CD4-positive, alpha-beta memory T cell (primary cell): ENCODE measurements at places on chromosomes 4 and X. TPM values are rescaled to one million over a fixed set of nuclear protein-coding genes. Genes with fewer than 3 reads are reported as not detected.

DNA sequence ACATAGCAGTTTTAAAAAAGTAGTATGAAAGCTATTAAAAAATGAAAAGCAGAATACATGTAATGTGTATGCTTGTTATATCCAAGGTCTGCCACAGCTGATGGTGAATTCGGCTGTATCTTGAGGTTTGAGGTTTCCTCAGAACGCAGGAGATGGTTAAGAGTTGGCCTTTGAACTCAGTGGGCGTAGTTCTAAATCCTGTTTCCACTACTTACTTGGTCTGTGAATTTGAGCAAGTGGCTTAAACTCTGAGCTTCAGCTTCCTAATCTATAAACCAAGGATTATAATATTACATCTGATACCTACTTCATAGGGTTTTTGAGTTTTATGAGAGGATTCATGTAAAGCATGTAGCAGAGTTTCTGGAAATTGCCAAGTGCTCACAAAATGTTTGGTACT is 125.2 kb downstream of the STIM2 start:
- DNase-seq, result peak; percentile 60

DNA sequence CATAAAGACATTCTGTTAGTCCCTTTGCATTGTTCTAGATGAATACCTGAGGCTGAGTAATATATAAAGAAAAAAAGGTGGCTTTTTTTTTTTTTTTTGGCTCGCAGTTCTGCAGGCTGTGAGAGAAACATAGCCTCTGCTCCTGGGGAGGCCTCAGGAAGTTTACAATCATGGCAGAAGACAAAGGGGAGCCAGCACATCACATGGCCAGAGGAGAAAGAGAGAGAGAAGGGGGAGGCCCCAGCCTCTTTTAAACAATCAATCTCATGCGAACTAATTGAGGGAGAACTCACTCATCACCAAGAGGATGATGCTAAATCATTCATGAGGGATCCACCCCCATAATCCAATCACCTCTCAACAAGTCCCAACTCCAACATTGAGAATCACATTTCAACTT is 364.0 kb upstream of the EPHA5 start:
- DNase-seq, result no peak

Gene PLS3
- polyA plus RNA-seq, result not detected

Gene ALPK1
- 3.9 TPM for polyA plus RNA-seq

DNA sequence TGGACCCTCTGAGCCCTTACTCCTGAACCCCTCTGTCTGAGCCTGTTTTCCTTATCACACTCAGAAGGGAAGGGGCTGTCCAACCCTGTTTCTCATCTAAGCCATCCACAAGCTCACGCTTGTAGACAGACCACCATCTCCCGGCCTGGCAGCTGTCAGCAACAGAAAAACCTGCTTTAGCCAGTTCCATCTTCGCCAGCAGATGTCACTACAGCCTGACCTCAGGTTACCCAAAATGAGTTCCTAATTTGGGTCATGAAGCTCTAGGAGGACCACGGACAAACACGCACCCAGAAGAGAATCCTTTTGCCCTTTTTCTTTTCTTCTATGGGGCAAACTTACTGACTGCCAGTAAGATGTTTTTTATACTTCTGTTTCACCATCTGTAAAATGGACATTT is 445.4 kb downstream of the BCOR start:
- peak; percentile 3 for DNase-seq

- no peak for DNase-seq
Observed at GRCh38 chr4:173883821-173884220, 353.8 kb upstream of the HAND2 start.

GRCh38 chr4:74304095-74304625 is 4.1 kb upstream of the EPGN start:
- no peak for DNase-seq

- no peak for DNase-seq
Observed at GRCh38 chr4:145170223-145170622, 10.2 kb downstream of the OTUD4 start.

Gene TREX2
- 0.63 TPM for polyA plus RNA-seq

Gene CACNA1F
- polyA plus RNA-seq, result 0.03 TPM

DNA sequence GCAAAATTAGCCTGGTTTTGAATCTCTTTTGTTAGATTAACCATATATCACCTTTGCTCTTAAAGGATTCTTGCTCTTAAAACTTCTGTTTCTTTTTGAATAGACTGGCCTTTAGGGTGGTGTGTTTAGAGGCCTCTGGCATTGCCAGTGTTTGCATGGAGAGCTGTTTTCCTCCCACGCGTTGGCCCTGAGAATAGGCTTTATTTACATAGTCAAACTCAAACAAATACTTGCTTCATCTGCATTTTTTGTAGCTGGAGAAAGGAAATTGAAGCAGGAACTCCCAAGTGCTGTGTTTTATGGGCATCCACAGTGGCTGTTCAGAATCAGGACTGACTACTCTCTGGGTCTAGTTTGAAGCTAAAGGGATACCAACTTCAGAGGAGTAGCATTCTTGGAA is 2.7 kb downstream of the SHROOM2 start:
- DNase-seq, result no peak

GRCh38 chr4:766152-766515 is 59.8 kb downstream of the CPLX1 start:
- no peak for DNase-seq

DNA sequence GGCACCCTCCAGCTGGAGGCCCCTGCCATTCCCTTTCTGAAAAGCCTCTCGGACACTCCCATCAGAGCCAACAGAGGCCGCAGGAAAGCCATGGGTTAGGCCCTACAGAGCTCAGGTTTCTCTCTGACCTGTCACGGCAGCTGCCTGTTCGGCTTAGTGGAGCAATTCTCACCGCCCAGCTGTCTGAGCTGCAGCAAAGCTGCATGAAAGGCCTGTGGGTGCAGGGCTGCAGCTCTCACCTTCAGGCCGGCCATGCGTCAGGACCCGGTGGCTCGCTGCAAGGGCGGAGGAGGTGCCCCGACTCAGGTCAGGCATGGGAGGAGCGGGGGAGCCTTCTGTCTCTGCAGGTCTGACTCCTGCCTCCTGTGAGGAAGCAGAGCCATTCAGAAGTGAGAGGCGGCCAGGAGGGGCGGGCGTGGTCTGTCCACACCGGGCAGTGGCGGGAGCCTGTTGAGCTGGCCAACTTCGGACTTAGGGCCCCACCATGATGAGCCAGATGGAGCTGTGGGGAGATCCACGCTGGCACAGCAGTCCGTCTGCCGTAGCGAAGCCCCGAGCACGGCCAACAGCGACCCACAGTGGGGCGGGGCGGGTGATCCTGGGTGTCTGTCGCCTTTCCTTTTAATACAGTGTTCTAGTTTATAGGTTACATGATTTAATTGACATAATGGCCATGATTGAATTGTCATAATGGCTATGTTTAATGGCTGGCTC is 23.4 kb downstream of the PDE6B start:
- no peak for DNase-seq

DNA sequence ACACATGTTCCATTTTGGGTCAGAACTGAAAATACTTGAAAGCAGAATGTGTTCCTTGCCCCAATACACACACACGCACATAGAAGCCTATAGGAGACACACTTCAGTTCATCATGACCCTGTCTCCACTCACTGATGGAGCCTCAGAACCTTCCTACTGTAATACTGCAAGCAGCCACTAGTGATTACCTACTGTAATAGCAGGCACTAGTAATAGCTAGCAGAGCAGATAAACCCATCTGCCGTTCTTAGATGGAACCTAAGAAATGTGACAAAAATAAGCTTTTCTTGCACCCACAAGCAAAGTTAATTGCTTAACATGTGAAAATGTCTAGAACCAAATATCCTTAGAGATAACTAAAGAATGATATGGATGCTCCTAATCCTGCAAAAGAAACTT is 13.6 kb downstream of the AMTN start:
- no peak for DNase-seq

Gene HTN3
- not detected for polyA plus RNA-seq

Gene ARMCX2
- 0.67 TPM for polyA plus RNA-seq

GRCh38 chr4:98193459-98194105 is 50.3 kb upstream of the STPG2 start:
- DNase-seq, result no peak

Gene CT55
- polyA plus RNA-seq, result not detected

DNA sequence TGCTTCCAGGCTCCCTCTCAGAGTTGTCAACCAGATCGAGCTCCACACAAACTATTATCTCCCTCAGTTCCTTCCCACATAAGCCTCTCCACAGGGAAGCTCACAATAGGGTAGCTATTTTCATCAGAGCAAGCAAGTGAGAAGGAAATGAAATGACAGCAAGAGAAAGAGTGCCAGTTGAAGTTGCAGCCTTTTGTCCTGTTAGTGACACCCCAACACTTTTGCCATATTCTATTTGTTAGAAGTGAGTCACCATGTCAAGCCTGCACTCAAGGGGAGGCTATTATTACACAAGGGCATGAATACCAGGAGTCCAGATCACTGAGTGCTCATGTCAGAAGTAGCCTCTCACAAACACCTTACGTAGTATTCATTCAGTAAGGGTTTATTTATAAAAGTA is 266.3 kb upstream of the NOCT start:
- no peak for DNase-seq

DNA sequence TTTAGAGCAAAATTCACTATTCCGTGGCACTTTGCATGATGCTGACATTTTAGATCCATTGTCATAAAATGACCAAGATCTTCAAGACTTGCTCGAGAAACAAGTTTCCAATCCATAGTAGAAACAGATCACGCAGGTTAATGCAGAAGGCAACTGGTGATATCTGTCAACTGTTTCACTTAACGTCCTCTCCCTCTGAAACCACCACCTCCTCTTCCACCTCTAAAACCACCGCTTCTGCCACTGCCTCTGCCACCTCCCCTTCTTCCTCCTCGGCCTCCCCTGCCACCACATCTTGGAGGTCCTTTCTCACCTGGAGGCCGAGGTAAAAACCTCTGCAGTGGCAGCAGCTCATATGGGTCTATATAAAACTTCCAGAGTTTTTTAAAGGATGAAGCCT is 84.6 kb upstream of the IRF2 start:
- DNase-seq, result no peak

GRCh38 chr4:26807330-26807729 is 53.3 kb upstream of the STIM2 start:
- DNase-seq, result no peak

GRCh38 chrX:79138658-79139241 is 5.7 kb upstream of the GPR174 start:
- no peak for DNase-seq

GRCh38 chr4:187782286-187782824 is 213.2 kb upstream of the ZFP42 start:
- DNase-seq, result no peak

GRCh38 chr4:84058201-84058600 is 440.9 kb downstream of the NKX6-1 start:
- DNase-seq, result no peak

Gene OTC
- polyA plus RNA-seq, result not detected

GRCh38 chr4:87559090-87559837 is 30.1 kb upstream of the SPARCL1 start:
- peak; percentile 52 for DNase-seq

DNA sequence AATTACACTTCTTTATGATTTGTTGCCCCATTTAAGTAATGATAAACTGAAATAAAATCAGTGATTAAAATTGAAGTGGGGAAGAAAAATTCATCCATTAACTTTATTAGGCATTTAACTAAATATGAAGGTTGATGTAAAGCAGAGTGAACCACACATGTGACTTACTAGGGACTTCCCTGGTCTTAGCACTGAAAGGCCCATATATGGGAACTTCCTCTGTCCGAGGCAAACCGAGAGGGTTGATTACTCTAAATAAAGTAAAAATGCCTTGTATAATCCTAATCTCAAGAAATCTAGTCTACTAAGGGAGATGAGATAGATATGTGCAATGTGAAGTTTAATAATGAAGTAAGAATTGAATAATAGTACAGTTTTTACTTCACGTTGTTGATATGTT is 403.9 kb upstream of the RPS6KA3 start:
- no peak for DNase-seq

- no peak for DNase-seq
Observed at GRCh38 chr4:153534792-153535629, 68.9 kb downstream of the TMEM131L start.

DNA sequence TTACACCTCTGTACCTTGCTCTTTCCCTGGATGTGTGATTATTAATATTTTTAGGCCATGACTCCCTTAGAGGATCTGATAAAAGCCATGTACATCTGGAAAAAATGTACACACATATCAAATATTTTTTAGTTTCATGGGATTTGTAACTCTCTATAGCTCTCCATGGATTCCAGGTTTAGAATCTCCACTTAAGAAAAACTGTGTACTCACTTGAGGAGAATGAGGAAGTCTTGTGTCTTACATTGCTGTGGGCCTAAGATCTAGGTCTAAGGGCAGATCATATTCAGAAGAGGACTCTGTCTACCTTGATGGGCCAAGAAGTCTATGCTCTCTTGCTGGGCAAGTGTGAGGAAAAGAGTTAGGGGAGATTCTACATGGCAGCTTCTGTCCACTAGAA is 98.0 kb downstream of the RRAGB start:
- DNase-seq, result no peak

Gene RBM46
- not detected for polyA plus RNA-seq

Gene TEX13C
- polyA plus RNA-seq, result not detected

Gene STS
- polyA plus RNA-seq, result 0.04 TPM

DNA sequence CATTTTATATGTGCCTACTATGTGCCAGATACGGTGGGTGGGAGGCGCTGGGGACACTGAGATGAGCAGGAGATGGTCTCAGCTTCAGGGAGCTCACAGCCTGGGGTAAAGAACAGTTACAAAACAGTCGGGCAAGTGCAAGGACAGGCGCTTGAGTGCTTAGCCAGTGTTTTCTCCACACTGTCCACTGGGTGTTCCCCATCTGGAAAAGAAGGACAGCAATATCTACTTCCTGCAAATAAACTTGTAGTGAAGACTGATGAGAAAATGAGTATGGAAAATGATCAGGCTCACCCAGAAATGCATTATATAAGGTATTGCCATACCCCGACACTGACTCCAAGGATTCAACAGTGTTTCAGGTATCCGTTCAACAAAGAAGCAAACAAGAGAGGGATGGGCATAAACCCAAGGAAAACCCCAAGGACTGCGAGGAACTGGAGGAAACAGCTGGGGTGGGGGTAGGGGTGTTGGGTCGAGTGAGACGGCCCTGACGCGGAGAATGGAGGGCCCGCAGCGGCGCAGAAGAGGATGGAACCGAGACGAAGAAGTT is 835 bp downstream of the TMEM185A start:
- DNase-seq, result no peak

DNA sequence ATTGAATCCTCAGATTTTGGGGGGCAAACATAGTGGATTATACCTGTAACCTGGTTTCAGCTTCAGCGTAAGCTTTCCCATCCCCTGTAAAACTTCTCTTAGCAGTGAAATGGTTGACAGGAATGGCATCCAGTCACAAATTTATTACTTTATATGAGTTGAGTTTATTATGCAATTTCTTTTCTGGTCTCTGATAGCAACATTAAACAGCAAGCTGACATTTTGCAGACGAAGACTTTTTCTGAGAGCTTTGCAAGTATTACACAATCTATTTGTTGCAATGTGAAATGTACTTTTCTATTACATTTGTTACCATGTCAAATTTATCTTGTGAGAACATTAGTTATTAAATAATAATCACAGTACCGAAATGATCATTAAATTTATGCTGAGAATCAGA is 60.6 kb downstream of the GSPT2 start:
- no peak for DNase-seq
